B cell (primary cell): ENCODE measurements at places on chromosomes 4 and X. TPM values are rescaled to one million over a fixed set of nuclear protein-coding genes. Genes with fewer than 3 reads are reported as not detected.

WAS gene
- polyA plus RNA-seq, result 88.7 and 93.8 TPM in 2 replicates

CT45A10 gene
- not detected in 2 replicates for polyA plus RNA-seq

JAKMIP1 gene
- polyA plus RNA-seq, result 0.65 and 1.0 TPM in 2 replicates

CHRNA9 gene
- polyA plus RNA-seq, result 0.07 and 0.65 TPM in 2 replicates

LAGE3 gene
- 13.6 and 19.9 TPM in 2 replicates for polyA plus RNA-seq
